ENCODE measurements at places on chromosomes 1 and 21.

DNA sequence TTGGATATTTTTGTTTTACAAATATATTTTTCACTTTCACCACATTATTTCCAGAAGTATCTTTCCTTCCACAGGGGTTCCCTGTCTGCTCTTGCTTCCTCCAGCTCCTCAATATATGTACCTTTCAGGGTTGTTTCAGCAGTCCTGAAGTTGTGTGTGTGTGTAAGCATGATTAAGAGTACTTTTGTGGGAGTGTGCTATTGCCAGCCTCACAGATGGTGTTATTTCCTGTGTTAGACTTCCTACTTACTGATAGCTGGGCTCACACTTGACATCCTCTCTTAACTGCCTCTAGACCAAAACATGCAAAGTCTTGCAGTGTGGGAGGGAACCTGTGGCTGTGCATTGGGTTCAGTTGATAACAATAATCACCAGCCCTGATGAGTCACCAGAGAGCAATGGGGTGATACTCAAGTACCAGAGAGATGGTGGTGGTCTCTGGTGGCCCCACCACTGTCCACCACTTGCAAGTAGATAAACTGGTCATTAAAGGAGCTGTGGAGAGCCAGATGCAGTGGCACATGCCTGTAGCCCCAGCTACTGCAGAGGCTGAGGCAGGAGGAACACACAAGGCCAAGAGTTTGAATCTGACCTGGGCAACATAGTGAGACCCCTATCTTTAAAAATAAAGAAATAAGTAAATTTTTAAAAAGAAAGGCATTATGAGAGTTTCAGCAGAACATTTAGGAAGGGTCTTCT, 126.7 kb downstream of the NR5A2 start:
- no peak for DNase-seq

GRCh38 chr1:218917656-218918055, 256.0 kb upstream of the LYPLAL1 start:
- DNase-seq = no peak

DNA sequence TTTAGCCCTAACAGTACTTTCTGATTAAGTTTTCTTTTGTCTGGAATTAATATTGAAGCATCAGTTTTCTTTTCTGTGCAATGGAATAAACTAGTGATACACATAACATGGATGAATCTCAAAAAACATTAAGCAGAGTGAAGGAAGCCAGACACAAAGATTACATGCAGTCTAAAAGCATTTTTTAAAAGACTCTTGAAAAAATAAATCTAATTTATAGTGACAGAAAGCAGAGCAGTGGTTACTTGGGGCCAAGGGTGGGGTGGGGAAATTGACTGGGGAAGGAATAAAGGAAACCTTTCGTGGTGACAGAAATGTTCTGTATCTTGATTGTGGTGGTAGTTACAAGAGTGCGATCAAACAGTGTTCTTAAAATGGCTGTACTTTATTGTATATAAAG, 20.2 kb upstream of the ST6GALNAC3 start:
- no peak for DNase-seq

GRCh38 chr1:30974536-30974935, 66.0 kb upstream of the SDC3 start:
- DNase-seq = no peak

DNA sequence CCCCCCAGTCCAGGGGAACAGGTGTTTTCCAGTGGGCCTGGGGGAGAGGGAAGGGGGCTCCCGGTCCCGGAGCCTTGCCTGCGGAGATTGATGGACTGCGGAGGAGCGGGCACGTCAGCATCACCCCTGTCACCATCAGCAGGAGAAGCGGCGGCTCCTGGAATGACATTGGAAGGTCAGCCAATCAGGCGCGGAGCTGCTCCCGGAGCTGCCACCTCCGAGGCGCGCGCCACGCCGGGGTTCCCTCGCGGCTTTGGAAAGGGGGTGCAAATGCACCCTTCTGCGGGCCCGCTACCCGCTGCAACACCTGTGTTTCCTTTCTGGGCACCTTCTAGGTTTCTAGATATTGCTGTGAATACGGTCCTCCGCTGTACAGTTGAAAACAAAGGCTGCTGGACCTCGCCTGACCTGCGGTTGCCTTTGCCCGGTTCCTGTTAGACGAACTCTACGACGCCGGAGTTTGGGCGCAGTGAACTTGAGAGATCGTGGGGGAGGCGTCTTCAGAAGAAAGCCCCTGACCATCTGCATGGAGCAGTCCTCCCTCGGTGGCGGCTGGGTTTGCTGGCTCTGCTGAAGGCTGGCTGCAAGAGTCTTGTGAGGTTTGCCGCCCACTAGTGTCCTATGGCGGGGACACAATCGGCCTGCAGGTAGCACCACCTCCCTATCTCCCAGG, 5.3 kb downstream of the DSCAM start:
- DNase-seq = peak; percentile 86

GRCh38 chr1:153490272-153491051, 30.0 kb upstream of the S100A7 start:
- DNase-seq = peak; percentile 86

DNA sequence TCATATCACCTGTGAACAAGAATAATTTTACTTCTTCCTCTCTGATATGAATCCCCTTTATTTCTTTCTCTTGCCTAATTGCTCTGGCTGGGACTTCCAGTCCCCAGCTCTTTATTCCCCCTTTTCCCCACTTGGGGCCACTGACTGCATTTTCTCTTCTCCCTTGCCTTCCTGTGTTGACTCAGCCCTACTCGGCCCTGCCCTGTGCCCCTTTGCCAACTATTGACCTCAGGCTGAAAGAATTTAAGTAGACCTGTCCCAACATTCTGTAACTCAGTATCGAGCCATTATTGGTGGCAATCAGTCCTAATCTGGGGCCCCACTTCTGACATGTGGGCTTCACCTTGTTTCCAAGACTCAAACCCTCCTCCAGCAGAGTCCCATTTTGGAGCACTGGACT, 60.6 kb upstream of the STUM start:
- no peak for DNase-seq

DNA sequence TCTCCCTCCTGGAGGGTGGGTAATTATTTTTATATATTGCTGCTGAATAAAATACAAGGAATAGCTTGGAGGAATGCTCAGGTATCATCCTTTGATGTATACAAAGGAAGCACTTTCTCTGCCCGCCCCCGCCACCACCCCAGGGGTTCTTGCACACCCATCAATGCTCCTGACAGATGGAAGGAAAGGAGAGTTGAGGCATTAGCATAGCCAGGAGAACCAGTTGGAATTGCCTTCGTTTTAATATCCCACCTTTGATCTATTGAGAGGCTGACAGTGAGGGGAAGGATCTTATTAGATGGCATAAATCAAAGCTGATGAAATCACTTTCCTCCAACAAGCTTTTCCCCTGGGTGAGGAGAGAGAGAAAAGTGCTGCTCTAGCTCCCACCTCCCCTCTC, 71.1 kb downstream of the LGR6 start:
- DNase-seq = no peak

DNA sequence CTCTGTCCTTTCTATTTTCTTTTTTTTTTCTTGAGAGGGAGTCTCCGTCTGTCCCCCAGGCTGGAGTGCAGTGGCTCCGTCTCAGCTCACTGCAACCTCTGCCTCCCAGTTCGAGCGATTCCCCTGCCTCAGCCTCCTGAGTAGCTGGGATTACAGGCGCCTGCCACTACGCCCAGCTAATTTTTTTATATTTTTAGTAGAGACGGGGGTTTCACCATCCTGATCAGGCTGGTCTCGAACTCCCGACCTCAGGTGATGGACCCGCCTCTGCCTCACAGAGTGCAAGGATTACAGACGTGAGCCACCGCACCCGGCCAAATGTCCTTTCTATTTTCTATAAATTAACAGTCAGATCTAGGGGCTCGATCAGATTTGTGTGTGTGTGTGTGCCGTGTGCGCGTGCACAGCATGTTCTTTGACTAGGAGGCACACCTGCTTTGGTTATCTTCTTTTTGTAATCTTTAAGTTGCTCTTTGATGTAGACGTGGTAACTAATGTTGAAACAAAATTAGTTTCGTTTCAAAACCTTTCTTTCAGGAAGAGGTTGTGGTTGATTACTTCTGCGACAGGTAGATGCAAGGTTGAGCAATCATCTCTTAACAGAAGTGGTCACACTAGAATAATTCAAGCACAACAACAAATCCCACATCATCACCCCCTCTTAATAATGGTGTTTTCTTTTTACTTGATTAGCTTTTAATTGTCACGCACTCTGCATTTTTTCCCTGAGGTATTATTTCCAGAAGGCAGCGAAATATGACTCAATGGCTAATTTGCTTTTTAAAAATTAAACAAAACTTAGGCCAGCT, 779 bp upstream of the DEGS1 start:
- no peak for DNase-seq

DNA sequence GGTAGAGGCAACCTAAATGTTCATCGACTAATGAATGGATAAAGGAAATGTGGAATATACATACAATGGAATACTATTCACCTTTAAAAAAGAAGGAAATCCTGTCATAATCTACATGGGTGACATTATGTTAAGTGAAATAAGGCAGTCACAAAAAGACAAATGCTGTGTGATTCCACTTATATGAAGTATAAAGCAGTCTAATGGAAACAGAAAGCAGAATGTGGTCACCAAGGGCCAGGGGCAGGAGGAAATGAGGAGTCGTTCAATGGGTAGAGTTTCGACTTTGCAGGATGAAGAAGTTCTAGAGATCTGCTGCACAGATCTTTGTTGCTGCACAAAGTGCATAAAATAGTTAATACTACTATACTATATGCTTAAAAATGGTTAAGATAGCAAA, 7.8 kb downstream of the DIPK1A start:
- no peak for DNase-seq

DNA sequence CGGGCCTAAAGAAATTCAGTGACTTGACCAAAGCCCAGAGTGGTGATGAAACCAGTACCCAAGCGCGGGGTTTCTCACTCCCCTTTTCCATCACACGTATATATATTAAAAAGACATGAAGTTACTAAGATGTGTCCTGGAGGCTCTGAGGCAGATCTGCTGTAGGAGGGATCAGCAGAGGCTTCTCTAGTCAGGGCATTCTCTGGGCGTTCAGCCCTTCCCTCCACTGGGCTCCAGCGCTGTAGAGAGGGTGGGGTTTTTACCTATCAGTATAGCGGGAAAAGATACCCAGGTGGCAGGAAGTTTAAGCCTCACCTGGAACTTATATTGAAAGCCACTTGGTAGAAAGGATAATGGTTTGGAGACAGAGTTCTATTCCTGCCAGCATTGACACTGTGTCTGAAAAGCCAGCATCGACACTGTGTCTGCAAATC, 862 bp upstream of the PLEKHO1 start:
- no peak for DNase-seq

- no peak for DNase-seq
These were observed 1874.5 kb downstream of the MRPL39 start for GRCh38 chr21:23732776-23733175.

GRCh38 chr1:91374086-91374485, 30.6 kb downstream of the HFM1 start:
- no peak for DNase-seq

GRCh38 chr1:113940365-113941244, 11.5 kb downstream of the HIPK1 start:
- DNase-seq = no peak

DNA sequence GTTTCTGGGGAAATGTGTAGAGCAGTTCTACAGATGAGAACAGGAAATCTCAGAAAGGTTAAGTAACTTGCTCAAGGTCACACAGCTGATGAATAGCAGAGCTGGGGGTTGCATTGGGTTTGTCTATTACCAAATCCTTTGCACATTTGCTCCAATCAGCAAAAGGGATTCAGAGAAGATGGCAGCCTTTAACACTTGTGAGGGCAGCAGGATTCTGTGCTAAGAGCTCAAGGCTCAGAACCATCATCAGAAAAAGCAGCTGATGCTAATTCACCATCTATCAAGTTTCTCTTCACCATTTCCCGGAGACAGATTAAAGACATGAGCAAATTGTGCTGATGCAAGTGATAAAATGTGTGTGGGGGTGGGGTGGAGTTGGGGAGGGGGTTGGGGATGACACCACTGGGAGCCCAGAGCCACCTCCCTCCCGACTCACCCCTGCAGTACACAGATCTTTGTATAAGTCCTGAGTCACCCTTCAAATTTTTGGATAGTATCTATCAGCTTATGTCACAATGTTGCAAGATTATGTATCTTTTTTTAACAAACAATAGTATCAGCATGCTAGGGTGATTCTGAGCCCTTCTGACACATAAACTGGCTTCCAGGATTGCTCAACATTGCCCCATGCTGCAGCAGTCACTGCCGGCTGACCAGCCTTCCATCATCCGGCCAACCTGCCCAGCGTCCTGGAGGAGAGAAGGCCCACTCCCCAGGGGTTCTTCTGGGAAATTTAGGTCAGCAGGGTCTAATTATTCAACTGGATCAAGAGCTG, 2.8 kb upstream of the SPSB1 start:
- no peak for DNase-seq

DNA sequence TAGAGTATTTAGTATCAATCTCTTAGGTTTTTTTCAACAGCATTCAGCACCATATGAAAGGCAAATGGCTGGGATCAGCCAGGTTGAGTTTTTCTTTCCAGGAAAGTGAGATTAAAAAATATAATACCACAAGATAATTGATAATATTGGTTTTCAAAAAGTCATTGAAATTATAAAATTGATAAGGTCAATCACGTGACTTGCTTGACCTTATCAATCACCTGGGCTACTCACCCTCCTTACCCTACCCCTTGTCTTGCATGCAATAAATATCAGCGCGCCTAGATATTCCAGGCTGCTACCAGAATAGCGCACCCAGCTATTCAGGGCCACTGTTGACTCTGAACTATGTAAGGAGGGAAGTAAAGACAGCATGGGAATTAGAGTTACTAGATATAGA, 31.5 kb downstream of the EBNA1BP2 start:
- no peak for DNase-seq

DNA sequence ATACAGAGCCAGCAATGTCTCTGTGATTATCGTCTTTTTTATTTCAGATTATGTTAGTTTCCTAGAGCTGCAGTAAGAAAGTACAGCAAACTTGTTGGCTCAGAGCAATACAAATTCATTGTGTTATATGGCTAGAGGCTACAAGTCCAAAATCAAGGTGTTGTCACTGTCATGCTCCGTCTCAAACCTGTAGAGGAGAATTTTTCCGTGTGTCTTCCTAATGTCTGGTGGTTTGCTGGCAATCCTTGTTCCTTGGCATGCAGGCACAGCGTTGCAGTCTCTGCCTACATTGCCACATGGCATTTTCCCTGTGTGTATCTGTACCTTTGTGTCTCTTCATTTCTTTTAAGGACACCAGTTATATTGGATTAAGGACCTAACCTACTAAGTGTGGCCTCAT, 244.4 kb downstream of the LRRIQ3 start:
- DNase-seq = no peak

DNA sequence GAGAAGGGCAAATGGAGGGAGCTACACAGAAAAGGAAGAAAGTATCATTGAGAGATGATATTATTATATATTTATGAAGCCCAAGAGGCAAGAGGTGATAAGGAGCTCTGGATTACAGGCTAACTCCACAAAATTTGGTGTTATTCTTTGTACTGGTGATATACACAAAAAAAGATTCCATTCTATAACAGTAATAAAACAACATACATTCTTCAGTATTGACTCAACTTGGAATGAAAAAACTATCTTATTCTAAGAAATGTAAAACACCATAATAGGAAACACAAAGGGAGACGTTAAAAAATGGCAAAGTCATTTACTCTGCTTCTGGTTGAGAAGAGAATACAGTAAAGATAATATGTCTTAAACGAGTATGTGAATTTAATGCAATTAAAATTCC, 99.4 kb downstream of the TEX35 start:
- no peak for DNase-seq

- DNase-seq = no peak
These were observed 53.8 kb upstream of the PSEN2 start for GRCh38 chr1:226816576-226816975.

- DNase-seq = no peak
These were observed 605.0 kb upstream of the PKN2 start for GRCh38 chr1:88079036-88079435.
